LoVo (cell line): ENCODE measurements at places on chromosomes 11 and 22.

DNA sequence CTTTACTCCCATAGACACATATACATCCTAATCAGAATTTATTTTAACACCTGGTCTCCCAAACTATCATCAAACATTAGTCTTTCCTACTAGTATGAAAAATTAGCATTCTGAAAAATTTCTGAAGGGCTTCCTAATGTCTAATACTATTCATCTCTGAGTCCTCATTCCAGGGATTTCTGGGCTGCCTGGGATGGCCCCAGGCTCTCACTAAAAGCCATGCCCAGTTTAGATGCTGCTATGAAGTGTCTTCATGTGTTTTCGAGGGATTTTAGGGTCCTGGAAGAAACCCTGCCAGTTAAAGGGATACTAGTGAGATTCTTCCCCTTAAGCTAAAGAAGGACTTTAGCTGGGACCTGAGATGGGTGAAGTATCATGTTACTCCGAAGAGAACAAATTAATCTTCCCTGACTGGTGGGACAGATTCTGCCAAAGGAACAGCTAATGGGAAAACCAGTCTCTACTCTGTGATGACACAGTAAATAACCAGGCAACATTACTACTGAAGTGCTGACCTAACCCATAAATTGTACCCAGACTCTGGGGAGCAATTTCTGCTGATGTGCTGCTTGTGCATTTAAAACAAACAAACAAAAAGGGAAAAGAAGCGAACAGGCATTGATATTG is 342.6 kb downstream of the SOX6 start:
- no peak for DNase-seq

DNA sequence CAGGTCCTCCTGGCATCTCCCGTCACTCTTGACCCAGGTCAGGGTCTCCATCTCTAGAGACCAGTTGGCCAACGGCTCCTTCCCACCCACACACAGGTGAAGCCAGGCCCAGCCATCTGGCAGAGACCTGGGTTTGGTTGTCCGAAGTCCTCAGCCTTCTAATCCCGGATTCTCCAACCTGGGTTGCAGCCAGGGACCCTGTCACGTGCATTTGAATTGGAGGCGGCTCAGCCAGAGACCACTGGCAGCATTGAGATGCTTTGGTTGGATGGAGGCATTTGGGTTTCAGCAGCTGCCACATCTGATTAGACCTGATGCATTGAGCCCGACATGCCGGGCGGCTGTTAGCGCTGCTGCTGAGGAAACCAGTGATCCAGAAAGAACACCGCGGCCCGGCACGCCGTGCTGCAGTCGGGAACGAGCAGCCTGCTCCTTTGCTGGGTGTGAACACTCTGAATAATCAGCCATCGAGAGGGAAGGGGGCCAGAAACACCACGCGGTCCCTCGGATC is 163.2 kb downstream of the BRD1 start:
- no peak for DNase-seq

- DNase-seq: no peak
These were observed 13.5 kb upstream of the TMA7B start for GRCh38 chr22:39946503-39947219.

- no peak for DNase-seq
These were observed 5.2 kb downstream of the ROBO3 start for GRCh38 chr11:124870430-124870829.

- DNase-seq: no peak
These were observed 4.8 kb upstream of the EMID1 start for GRCh38 chr22:29200901-29201300.

GRCh38 chr22:43884600-43885318 is 7.1 kb downstream of the PNPLA5 start:
- DNase-seq: peak; percentile 43

DNA sequence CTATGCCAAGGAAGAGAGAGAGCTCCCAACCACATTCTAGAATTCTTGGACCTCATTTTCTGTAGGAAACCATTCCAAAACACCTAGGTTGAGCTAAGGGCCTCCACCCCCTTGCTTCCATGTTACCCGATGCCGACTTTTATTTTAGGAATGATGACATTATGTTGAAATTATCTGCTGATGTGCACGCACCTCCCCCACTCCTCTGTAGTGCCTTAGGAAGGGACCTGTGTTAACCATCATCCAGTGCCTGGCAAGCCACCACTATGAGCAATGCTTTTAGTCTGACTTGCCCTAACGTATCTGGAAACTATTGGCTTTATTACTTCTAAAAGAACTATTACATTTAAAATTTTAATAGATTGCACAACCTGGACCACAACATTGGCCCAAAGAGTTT is 42.1 kb downstream of the NCAPD3 start:
- DNase-seq: no peak

DNA sequence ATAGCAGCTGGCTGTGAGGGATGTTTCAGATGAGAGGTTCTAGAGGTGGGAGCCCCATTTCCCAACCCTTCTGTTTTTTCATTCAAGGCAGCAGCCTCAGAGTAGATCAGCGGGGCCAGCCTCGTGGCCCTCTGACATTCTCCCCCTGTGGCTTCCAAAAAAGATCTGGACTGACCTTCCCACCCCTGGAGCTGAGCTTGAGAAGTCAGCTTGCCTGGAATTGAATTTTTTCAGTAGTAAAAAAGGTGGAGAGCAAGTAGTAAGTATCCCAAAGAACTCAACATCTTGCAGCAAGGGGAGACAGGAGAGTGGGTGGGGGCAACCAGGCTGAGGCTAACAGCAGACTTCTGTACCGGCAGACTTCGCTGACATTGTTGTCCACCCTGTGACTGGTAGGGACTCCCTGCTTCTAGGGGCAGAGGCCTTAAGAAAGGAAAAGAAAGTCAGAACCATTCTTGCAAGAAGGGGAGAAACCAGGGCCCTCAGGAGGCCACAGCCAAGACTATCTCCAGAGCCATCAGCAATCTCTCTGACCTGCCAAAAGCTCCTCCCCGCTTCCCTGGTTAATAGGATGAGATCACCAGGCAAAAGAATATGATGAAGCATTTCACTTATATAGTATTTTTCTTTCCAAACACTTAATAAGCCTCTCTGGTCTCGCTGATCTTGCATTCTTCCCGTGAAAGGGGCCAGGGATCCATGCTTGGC is 2.0 kb upstream of the GRIK4 start:
- DNase-seq: no peak

DNA sequence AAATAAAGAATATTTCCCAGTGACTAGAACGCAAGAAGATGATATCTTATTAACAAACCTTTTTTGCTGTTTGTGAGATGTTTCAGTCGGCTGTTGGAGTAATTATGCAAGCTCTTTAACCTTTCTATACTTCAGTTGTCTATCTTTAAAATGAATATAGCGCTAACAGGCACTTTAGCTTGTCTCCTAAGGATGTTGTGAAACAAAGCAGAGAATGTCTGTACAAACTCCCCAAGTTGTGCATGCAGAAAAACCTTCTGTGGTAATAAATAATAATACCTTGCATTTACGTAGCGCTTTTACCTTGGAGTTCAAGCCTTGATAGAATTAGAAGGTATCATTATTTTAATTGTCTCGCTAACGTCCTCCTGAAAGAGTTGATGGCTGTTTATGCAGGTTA is 1.9 kb upstream of the KDM2A start:
- DNase-seq: no peak

- no peak for DNase-seq
These were observed 89.0 kb downstream of the FEZ1 start for GRCh38 chr11:125407046-125407445.

GRCh38 chr11:86192519-86193257 is 51.9 kb upstream of the EED start:
- no peak for DNase-seq

- no peak for DNase-seq
These were observed 864.5 kb downstream of the NTM start for GRCh38 chr11:132234878-132235277.

- DNase-seq: no peak
These were observed 243.5 kb upstream of the ARHGAP20 start for GRCh38 chr11:110955776-110956175.

GRCh38 chr22:40606306-40606705 is 30.2 kb downstream of the MRTFA start:
- DNase-seq: no peak
